CD4-positive, alpha-beta T cell treated with Interferon alpha-2 for 1 hour (primary cell): ENCODE measurements at places on chromosomes 4 and X.

DNA sequence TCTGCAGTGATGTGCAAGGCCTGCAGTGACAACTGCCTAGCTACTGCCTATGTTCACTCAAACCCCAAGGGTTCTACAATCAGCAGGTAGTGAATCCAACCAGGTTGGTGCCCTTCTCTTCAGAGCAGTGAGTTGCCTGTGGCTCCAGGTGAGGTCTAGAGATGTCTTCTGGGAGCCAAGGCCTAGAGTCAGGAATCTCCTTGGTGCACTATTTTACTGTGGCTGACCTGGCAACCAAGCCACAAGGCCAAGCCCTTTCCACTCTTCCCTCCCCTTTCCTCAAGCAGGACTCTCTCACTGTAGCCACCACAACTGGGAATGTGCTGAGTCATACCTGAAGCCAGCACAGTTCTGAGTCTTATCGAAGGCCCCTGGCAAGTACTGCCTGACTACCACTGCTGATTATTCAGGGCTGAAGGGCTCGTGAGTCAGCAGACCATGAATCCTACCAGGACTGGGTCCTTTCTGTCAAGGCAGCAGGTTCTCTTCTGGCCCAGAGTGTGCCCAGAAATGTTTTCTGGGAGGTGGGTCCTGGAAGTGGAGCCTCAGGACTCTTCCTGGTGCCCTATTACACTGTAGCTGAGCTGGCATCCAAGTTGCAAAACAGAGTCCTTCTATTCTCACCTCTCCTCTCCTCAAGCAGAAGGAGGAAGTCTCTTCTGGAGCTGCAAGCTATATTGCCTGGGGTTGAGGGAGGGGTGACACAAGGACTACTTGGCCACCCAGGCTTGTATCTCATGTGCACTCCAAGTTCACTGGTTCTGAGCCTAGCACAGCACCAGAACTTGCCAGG is 111.6 kb downstream of the BTC start:
- DNase-seq: no peak

GRCh38 chrX:53031380-53031779 is 17.2 kb upstream of the GPR173 start:
- DNase-seq: no peak

- no peak for DNase-seq
Observed at GRCh38 chr4:48483777-48484493, 792 bp downstream of the SLC10A4 start.

- DNase-seq: no peak
Observed at GRCh38 chr4:40736910-40737309, 12.8 kb upstream of the NSUN7 start.

GRCh38 chr4:94758141-94758699 is 465 bp downstream of the BMPR1B start:
- DNase-seq: no peak

DNA sequence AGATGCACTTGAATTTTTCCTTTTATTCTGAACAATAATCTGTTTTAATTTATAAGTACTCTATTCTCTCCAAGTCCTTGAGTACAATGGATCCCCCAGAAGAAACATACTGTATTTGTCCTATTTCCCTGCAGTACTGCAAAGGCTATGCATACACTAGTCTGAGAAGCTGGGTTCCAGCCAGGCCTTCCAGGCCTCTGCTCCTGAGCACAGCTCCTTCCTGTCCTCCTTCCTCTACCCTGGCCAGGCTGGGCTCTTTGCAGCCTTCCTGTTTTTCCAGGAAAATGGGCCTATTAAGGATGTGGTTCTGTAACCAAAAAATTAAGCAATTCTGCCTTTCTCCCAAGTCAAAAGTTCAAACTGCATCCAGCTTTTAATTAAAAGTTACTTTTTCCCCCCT is 68.0 kb upstream of the STIM2 start:
- no peak for DNase-seq

DNA sequence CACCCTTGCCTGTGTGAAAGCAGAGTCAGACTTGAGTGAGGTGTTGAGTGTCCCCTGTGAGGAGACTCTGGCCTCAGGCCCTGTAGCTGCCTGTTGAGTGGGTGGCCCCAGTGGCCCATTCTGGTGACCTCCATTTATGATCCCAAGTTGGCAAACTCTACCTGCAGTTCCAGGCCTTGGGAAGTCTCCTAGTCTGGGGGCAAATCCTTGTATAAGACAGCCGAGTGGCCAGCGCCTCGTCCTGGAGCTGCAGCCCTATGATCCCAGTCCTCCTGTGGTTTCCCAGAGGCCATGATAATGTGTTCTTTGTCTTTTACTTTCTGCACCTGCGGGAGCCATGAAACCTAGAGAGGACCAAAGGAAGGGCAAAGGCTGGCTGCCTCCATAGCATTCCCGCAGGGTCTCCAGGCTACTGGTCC is 58.7 kb downstream of the NBDY start:
- no peak for DNase-seq

DNA sequence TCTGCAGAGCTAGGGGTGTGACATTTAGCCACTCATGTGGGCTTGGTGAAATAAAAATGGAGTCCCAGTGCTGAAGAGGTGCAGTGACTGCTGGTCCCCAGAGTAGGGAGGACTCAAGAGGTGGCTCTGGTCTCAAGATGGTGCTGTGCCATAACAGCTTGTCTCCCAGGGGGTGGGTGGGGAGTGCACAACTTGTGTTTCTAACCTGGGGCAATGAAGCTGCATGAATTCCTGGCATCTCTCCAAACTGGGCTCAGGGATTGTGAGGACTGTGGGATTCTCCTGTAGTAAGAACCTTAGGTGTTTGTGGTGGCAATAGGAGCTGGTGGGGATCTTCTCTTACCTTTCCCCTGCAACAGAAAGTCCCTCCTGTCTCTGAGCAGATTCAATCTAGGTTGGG is 278.9 kb upstream of the SFRP2 start:
- no peak for DNase-seq

DNA sequence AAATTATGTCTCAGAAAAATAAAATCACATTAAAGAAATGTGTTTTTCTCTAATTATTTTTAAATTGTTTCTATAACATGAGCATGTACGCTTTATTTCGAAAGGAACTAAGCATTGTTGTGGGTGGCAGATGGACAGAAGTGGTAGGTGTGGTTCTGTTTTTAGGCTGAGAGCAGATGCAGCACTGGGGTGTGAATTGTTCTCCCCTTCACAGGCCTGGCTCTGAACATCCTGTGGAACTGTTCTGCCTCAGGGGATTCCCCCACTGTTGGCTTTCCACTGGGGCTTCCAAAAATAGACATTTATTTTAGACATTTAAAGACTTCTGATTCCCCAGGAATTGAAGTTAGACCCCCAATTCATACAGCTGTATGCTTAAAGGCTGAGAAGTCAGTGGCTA is 41.9 kb upstream of the PDHA2 start:
- no peak for DNase-seq

DNA sequence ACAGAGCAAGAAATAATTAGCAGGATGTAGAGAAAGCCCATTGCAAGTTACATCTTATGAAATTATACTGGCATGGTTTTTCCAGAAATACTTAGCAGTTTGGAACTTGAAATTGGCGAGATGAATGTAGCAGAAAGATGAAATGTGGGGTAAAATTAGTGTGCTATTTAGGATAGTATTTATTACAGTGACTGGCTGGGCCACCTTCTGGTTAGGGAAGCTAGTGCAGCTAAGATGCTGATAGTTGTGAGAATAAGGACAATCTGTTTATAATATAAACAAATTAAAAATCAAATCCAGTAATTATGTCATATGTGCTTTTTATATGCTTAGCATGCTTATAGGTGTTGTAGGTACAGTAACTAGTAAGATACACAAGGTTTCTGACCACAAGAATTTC is 74.8 kb downstream of the IL15 start:
- DNase-seq: no peak

DNA sequence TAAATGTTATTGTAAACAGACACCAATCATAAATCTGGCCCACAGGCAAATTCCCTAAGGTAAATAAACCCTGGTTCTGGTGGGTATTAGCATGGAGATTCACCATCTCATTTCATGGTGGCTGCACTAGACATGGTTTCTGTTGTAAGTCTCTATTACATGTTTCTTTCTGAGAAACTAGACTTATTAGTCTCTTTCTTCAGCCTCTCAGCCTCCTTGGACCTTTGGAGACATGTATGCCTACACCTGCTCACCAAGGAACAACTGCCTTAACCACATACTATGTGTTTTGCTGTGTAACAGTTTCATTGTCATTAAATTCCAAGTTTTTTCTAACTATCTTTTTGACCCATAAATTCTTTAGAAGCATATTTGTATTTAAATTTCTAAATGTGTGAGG is 13.1 kb downstream of the DDIT4L start:
- no peak for DNase-seq

GRCh38 chrX:135397652-135398051 is 24.1 kb upstream of the SMIM10L2A start:
- DNase-seq: no peak

- DNase-seq: no peak
Observed at GRCh38 chr4:124427095-124427767, 285.3 kb downstream of the ANKRD50 start.

GRCh38 chr4:151860561-151861093 is 99.8 kb upstream of the GATB start:
- DNase-seq: no peak

DNA sequence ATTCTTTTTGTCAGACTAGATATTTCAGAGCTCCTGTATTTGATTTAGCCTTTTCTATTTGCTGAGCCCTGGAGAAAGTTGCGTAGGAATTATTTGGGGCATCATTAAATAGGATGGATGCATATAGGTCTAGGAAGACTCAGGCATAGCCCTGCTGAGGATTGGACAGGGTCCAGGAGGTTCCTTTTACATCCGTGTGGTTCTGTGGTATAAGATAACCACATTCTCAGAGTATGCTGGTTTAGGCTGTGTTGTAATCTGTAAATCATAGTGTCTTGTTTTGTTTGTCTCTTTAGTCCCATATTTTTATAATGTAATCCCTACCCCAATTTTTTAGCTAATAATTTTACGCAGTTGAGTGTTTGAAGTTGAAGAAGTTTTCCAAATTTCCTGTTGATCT is 513.7 kb downstream of the RPA4 start:
- no peak for DNase-seq

GRCh38 chr4:132504438-132504837 is 644.7 kb upstream of the PCDH10 start:
- no peak for DNase-seq

- DNase-seq: no peak
Observed at GRCh38 chrX:85851418-85851817, 195.9 kb downstream of the CHM start.
